ENCODE measurements at places on chromosomes 4 and X.

DNA sequence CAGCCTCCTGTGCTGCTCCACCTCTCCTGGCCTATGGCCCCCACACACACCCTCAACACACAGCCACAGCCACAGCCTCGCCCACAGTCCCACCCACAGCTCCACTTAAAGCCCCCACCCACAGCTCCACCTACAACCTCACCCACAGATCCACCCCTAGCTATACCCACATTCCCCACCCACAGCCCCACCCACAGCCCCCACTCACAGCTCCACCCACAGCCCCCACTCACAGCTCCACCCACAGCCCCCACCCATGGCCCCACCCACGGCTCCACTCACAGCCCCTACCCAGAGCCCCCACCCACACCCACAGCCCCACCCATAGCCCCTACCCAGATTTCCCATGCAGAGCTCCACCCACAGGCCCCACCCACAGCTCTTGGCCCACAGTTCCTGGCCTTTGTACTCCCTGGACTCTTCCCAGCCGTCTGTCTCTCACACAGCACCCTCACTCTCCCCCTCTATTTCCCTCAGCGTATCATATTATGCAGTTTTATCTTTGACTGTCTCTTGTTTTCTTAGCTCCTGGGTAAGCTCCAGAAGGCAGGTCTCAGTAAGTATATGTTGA is 322.5 kb downstream of the EVC2 start:
- no peak for DNase-seq

GRCh38 chr4:139514382-139515059 is 41.5 kb downstream of the SETD7 start:
- no peak for DNase-seq

GRCh38 chr4:155587766-155588165 is 78.9 kb upstream of the GUCY1A1 start:
- no peak for DNase-seq

DNA sequence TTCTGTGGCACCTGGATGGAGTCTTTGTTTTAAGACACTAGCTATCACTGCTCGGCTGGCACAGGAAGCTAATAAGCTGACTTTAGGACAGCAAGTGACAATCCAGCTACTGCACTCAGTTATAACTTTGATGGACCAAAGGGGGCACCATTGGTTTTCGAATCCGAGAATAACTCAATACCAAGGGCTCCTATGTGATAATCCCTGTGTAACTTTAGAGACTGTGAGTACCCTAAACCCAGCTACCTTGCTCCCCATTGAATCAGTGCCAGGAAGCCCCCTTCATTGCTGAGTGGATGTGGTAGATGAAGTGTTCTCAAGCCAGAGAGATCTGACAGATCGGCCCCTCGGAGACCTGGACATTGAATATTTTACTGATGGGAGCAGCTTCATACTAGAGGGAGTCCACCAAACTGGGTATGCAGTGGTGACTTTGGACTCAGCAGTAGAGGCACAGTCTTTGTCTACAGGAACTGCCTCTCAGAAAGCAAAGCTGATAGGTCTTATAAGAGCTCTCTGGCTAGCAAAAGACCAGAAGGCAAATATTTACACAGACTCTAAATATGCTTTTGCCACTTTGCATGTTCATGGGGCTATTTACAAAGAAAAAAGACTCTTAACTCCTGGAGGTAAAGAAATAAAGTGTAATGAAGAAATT is 35.5 kb upstream of the UGT2B7 start:
- no peak for DNase-seq

GRCh38 chrX:31708116-31708515 is 636.3 kb upstream of the FTHL17 start:
- DNase-seq: peak; percentile 4

GRCh38 chr4:140755774-140756318 is 339 bp downstream of the TBC1D9 start:
- DNase-seq: peak; percentile 19

GRCh38 chr4:99645036-99645435 is 12.6 kb downstream of the C4orf54 start:
- no peak for DNase-seq

DNA sequence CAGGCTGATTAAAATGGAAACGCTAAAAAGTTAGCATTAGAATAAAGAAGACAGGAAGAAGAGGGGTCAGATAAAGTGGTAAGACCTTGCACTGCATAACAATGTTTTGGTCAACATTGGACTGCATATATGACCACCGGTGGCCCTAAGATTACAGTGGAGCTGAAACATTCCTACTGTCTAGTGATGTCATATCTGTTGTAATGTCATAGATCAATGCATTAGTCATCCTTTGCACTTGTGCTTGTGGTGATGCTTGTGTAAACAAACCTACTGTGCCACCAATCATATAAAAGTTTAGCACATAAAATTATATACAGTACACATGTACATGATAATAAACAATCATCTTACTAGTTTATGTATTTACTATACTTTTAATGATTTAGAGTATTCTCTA is 73.0 kb downstream of the TMEM165 start:
- DNase-seq: no peak

DNA sequence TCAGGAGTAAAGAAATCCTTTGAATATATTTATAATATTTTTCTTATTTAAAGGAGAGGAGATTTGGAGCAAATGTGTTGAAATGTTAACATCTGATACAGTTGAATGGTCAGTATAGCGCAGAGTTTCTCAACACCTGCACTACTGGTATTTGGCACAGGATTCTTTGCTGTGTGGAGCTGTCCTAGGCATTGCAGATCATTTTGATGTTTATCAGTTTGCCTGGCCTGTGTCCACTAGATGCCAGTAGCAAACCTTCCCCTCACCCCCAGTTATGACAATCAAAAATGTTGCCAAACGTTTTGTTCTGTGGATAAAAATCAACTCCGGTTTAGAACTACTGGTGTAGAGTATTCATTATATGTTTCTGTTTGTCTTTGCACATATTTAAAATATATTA is 765.3 kb upstream of the SLIT2 start:
- DNase-seq: no peak

- DNase-seq: peak; percentile 94
These were observed 74.3 kb upstream of the KCTD8 start for GRCh38 chr4:44522761-44523445.

- DNase-seq: no peak
These were observed 286.6 kb downstream of the PPP1R2C start for GRCh38 chrX:42491137-42491907.

DNA sequence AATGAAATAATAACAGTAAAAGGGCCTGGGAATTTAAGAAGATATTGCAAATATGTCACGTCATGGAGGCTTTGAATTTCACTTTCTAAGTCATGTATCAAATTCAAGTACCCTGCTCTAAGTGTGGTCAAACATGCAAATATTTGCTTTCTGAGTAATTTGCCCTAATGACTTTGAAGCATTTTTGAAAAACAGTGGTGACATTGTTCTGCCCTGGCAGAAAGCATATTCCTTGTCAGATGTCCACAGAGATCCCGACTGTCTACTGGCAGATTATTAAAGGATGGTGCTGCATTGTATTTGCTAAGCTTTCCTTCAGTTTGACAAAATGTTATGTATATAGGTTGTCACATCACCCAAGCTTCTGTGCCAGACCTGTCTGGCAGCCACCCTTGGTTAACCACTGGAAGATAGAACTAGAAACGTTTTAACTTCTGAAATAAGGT is 92.5 kb downstream of the ANK2 start:
- DNase-seq: no peak

- no peak for DNase-seq
These were observed 654 bp upstream of the STS start for GRCh38 chrX:7146703-7147412.

DNA sequence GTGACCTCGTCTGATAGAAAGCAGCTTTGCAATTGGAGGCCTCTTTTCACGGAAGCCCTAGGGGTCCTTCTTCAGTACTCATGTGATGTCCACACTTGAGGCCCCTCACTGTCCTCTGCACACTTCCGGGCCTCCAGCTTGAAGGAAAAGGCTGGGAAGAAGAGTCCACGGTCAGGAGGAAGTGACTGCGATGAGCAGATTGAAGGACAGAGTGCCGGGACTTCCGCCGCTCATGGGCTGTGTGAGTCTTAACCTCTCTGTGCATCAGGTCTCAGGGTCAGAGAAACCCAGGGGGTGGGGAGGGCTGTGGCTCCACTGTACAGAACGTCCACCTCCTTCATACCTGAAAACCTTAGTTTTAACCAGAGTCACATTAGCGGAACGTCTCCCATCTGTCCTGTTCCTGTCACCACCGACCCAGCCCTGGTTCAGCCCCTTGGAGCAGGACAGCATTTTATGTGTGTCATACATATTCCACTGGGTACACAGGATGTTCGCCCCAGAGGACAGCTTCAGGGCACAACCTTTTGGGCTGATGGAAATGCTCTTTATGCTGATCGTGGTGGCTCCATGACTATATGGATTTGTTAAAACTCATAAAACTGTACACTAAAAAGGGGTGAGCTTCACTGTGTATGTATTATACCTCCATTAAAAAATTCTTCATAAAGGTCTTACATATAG is 51.0 kb upstream of the SORCS2 start:
- no peak for DNase-seq

GRCh38 chrX:100748108-100748507 is 16.2 kb upstream of the SYTL4 start:
- DNase-seq: no peak

GRCh38 chrX:40169193-40170101 is 71.7 kb upstream of the BCOR start:
- peak; percentile 54 for DNase-seq

GRCh38 chr4:155694100-155694785 is 27.6 kb downstream of the GUCY1A1 start:
- no peak for DNase-seq
